Stimulated activated CD4-positive, alpha-beta T cell treated with anti-CD3 and anti-CD28 coated beads, Interleukin-4, amount 100 ng/mL, for 24 hours (primary cell): ENCODE measurements at places on chromosomes 7 and 10.

DNA sequence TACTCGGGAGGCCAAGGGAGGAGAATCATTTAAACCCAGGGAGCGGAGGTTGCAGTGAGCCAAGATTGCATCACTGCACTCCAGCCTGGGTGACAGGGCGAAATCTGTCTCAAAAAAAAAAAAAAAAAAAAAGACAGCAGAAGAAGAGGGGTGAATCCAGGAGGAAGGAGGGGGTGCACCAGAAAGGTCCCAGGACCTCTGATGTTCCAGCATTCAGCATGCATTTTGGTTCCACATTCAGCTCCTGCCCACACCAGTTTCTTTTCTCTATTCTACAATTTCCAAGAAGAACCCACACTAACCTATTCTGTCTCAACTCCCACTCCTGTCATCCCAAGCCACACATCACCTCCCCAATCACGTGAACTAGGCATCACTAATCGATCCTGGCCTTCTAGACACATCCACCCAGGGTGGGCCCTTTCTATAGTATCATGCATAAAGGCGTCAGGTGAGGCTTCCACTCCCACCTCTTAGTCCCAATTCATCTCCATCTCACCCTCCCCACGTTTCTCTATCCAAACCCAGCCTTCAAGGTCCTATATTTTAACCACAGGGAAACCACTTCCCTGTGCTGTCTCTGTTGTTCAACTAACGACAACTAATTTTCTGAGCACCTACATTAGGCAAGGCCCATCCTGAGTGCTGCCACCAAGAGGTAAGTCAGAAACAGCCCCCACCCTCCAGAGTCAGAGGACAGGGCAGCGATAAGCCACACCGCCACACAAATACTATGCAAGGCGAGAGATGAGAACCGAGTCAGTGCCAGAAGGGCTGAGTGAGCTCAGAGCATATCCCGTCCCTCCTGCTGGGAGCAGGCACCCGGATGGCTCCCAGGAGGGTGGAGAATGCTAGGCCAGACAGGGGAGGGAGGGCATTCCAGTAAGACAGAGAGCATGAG, 2.2 kb downstream of the ANXA11 start:
- peak; percentile 76 for DNase-seq

DNA sequence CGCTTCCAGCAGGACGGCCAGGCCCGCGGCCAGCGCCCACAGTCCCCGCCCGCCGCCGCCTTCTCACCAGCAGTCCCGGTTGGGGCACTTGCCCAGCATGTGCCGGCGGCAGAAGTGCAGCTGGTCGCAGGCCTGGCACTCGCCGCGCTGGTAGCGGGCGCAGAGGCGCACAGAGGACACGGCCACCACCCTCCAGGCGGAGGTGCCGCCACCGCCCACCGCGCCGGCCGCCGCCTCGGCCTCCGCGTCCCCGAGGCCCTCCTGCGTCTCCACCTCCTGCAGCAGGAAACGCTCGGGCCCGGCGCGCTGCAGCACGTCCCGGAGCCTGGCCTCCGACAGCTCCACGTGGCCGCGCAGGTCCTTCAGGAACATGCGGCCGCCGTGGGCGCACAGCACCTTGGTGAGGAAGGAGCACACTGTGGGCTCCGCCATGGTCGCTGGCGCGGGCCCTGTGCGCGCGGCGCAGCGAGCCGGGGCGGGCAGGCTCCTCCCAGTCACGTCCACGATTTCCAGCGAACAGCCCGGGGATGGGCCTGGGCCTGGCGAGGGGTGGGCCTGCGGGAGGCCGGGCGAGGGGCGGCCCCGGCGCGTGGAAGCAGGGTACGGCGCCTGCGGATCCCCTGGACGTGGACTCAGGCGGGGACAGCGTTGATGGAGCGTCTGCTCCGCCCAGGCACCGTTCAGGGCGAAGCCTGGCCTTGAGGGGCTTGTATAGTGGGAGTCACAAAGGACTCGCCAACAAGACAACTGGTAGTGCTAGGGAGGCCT, at the start of gene ZC3HAV1L:
Gene ZC3HAV1L, minus strand, starts transcription at position 457 of the 768 bp plus-strand sequence. Its CDS starts 25 bp downstream, at position 432.
- DNase-seq, result peak; percentile 54

GRCh38 chr10:7481368-7481765, 70.5 kb upstream of the SFMBT2 start:
- no peak for DNase-seq

GRCh38 chr10:35503578-35503977, 101.6 kb upstream of the GJD4 start:
- no peak for DNase-seq

DNA sequence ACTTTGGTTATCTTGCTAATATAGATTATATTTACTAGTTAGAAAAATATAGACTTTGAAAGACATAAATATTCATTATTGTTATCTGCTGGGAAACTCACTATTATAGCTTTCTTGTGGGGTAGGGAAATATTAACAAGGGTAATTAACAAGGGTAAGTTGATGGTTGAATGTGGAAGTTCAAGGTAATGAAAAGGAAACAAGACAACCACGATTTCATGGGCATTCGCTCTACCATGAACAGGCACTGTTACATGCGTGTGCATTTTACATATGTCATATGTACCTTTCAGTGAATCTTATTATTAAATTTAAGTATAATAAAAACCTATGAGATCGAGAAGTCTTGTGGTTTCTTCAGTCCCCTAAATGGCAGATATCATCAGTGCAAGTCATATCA, 251.0 kb upstream of the IMMP2L start:
- DNase-seq, result no peak

- DNase-seq, result no peak
These were observed 10.4 kb upstream of the USP54 start for GRCh38 chr10:73601486-73601921.

GRCh38 chr10:112883360-112884178, 66.5 kb upstream of the TCF7L2 start:
- no peak for DNase-seq

- no peak for DNase-seq
These were observed 140.3 kb downstream of the MAPK8 start for GRCh38 chr10:48446785-48447184.

DNA sequence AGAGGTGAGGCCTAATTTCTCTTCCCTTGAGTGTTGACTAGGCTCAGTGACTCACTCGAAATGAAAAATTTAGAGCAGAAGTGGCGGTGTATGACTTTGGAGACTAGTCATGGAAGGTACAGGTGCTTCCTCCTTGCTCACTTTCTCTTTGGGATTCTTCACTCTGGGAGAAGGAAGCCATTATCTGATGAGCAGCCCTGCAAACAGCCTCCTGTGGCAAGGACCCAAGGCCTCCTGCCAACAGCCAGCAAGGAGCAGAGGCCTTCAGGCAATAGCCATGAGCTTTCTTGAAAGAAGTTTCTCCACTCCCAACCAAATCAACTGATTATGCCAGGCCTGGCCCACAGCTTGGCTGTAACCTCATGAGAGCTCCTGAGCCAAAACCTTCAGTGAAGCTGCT, 369.6 kb upstream of the VWC2 start:
- no peak for DNase-seq

DNA sequence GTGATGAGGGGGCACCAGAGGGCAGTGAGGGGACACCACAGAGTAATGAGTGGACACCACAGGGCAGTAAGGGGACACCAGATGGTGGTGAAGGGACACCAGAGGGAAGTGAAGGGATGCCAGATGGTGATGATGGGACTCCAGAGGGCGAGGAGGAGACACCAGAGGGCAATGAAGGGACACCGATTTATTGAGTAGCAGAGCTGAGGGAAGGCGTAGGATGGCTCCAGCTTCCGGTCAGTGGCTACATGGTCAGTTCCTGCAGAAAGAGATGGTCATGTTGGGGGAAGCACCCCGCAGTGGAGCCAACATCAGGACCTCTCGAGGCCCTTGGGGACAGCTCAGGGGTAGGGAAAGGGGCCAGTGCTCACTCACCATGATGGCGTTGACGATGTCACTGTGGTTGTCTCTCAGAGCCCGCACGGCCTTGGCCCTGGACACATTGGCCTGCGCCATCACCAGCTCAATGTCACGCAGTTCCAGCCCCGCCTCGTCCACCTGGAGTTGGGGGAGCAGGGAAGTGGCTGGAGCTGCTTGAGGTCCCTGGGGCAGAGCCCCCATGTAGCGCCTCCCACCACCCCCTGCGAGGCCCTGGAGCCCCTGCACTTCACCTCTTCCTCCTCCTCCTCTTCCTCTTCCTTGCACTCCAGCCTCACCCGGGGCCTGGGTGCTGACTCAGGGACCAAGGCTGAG, 8.4 kb downstream of the NACAD start:
- DNase-seq, result no peak

DNA sequence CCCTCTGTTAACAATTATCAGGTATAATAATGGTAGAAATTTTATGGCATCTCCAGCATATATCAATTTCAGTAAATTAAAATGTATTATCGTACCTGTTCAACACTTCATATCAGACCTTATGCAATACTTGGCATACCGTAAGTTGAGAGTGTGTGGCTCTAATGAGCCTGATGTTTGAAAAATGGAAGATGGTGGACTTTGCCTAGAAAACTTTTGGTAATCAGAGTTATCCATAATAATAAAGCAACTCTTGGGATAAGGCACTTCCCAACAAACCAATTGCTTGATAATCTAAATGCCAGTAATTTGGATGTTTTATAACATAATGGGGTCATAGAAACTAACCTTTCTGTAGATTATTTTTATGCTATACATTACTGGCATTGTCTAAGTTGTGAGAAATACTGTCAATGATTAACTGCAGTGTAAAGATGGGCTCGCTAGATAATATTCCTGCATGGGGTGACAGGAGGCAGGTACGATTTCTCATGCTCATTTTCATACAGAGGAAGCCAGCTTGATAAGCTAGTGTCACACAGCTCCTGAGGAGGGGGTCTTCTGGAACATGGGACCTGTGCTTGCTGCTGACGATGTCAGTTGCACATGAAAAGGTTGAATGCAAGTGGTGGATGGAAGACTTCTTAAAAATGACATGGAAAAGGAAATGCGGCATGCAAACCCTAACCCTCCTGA, 27.8 kb upstream of the DMBT1 start:
- no peak for DNase-seq

- DNase-seq, result no peak
These were observed 177.4 kb downstream of the SFMBT2 start for GRCh38 chr10:7233259-7233991.

GRCh38 chr10:86218160-86218559, 148.4 kb downstream of the GRID1 start:
- DNase-seq, result no peak

DNA sequence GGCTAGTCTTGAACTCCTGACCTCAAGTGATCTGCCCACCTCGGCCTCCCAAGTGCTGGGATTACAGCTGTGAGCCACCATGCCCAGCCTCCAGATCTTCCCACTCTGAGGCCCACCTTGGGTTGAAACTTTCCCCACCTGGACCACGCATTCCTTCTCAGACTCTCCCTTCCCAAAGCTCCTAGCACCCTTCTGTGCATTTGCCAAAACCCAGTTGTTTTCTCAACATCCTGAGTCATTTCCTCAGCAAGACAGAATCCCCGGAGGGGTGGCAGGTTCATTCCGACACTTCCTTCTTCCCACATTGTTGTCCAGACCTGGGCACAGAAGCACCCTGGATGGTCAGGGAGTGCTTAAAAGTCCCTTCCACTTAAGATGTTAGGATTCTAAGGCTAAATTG, 28.9 kb downstream of the BAG3 start:
- DNase-seq, result no peak

- no peak for DNase-seq
These were observed 97.9 kb downstream of the TMEM168 start for GRCh38 chr7:112692333-112692732.

- no peak for DNase-seq
These were observed 45.0 kb upstream of the FOXL3 start for GRCh38 chr7:244974-245373.

GRCh38 chr10:68023292-68023691, 51.8 kb downstream of the HERC4 start:
- no peak for DNase-seq

GRCh38 chr10:52322936-52323335, 8.9 kb downstream of the DKK1 start:
- no peak for DNase-seq

GRCh38 chr7:158102897-158103296, 484.7 kb downstream of the PTPRN2 start:
- DNase-seq, result no peak

DNA sequence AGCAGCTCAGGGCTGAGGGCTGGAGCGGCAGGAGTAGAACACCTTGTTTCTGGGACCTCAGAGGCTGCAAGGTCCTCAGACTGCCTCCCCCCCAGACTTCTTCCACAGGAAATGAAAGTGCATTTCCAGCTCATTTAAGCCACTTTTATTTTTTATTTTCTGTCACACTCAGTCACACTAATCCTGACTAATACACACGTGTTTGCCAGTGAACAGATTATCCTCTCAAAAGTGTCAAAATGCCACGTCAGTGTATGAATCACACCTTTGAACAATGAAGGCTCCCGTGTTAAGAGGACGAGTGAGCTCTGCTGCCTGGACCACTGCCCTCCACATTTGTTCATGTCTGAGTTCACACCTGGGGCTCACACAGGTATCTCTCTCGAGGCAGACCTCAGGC, 488.5 kb downstream of the DNAJB6 start:
- DNase-seq, result peak; percentile 16

GRCh38 chr7:128792471-128793180, 858 bp downstream of the CCDC136 start:
- no peak for DNase-seq

DNA sequence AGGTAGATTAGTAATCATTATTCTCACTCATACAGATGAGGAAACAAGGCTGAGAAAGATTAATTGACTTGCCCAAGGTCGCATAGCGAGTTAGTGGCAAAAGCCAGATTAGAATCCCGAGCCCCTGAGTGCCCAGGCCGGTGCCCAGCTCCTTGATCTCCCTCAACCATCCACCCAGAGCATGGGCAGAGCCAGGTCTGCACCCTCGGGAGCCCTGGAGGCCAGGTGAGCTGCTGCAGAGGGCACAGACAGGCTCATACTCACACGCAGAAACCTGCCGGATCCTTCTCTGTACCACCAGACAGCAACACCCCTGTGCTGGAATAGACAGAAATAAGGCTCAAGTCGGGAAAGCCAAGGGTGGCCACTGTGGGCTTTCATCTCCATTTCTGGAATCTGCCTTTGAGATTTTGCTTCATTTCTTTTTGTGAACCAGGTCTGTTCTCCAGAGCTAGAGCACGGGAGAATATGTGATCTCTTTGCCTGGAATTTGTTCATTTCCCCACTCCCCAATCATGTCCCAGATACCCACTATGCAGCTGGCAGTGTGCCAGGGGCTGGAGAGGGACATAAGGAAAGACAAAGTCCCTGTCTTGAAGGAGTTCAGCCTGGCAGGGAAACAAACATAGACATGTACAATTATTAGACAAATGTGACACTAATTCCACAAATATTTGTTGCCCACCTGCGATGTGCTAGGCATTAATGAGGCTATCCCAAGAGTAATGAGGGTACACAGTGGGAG, 5.5 kb downstream of the AFAP1L2 start:
- no peak for DNase-seq

DNA sequence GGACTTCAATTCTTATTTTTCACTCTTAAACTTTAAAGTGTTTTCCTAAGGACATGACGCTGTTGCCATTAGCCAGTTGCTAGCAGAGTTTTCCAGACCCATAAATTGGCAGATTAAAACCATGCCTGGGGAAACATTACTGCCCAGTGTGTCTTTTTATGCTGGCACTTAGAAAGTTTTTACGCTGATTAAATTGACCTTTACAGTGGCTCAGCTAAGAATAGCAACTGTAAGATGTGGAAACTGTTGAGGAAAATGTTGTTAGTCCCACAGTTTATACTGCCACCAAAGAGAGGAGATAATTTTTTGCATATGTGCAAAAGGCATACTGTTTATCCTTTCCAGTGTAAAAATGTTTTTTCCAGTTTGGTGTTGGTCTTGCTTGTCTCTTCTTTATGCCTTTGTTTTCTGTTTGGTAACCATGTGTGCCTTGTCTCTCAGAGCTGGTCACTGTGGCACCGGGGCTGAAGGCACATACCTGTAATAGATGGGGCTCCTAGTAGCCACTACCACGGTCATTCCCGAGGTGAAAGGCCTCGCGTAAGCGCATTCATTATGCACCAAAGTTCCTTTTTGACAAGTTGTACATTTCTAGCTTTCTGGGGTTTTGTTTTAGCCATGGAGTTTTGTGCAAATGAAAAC, 45.3 kb downstream of the CYP17A1 start:
- DNase-seq, result no peak
